T-helper 17 cell (primary cell): ENCODE measurements at places on chromosomes 16 and 17. TPM values are rescaled to one million over a fixed set of nuclear protein-coding genes. Genes with fewer than 3 reads are reported as not detected.

DNA sequence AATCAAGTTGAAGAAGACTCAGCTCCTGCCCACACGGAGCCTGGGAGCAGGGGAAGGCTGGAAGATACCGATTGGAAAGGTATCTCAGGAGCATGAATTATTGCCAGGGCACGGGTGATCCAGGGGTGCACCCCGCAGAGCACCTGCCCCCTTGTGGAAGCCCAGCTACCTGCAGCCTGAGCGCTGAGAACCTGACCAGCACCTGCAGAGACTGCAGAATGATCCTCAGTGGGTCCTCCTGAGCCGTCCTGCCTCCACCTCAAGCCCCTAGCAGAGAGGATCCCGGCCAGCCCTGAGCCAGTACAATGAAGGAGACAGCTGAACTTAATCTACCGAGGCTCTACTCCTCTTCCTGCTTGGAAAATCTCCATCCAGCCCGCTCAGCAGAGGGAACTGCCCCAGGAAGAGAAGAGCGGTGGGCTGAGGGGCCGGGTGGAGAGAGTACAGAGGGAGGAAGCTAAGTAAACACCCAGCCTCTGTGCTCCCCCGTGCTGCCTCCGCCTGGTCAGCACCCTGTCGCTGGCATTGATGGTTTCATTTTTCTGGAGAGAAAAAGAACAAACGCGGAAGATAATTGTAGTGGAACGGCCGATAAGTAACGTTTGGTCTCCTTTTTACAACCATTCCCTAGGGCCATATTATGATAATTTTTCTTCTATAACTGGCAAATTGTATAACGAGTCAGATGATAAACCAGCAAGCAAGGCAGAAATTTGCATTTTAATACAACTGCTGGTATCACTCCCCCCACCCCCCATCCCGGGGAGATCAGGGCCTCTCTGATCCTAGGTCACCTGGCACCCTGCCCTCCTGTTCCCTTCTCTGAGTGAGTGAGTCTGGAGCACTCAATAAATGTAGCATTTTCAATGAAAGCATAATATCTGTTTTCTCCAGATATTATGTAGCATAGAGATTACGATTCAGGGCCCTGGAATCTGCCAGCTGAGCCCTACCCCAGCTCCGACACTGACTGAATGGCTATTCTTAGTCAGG is 204.5 kb upstream of the RPL38 start:
- DNase-seq = peak; percentile 65

GRCh38 chr16:60640038-60640437 is 1396.2 kb downstream of the CDH8 start:
- no peak for DNase-seq

GRCh38 chr17:75082683-75083082 is 5.1 kb upstream of the SLC16A5 start:
- no peak for DNase-seq

GRCh38 chr16:82655072-82655714 is 28.4 kb downstream of the CDH13 start:
- DNase-seq = peak; percentile 62

DNA sequence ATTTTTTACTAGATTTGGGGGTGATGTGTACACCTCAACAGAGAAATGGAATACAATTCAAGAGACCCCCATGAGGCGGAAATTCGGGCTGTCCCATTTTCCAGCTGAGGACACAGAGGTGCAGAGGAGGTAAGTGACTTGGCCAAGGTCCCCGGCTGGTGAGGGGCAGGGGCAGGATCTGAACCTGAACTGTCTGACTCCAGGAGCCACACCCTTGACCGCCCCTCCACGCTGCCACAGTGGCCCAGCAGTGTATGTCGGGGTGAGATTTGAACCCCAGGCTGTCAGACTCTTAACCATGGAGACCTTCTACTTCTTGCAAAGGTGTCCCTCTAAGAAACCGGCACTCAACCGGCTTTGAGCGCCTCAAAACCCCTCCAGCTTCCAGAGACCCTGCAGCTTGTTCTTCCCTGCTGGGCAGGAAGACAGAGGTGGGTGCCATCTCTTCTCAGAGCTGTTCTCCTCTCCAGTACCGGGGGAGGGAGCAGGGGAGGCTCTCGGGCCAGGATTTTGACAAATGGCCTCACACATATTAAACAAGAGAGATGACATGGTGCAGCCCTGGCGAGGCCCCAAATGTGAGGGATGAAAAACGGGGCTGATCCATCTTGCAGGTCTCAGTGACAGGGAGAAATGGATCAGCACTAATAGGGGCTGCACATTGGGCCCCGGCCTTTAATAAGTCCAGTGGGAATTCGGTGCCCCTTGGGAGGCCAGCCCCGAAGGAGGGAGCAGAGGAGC is 222.3 kb downstream of the GSG1L start:
- no peak for DNase-seq

CHST4 gene
- total RNA-seq = not detected

SEPTIN1 gene
- 220 TPM for total RNA-seq
